ENCODE measurements at places on chromosomes 1 and 21.

DNA sequence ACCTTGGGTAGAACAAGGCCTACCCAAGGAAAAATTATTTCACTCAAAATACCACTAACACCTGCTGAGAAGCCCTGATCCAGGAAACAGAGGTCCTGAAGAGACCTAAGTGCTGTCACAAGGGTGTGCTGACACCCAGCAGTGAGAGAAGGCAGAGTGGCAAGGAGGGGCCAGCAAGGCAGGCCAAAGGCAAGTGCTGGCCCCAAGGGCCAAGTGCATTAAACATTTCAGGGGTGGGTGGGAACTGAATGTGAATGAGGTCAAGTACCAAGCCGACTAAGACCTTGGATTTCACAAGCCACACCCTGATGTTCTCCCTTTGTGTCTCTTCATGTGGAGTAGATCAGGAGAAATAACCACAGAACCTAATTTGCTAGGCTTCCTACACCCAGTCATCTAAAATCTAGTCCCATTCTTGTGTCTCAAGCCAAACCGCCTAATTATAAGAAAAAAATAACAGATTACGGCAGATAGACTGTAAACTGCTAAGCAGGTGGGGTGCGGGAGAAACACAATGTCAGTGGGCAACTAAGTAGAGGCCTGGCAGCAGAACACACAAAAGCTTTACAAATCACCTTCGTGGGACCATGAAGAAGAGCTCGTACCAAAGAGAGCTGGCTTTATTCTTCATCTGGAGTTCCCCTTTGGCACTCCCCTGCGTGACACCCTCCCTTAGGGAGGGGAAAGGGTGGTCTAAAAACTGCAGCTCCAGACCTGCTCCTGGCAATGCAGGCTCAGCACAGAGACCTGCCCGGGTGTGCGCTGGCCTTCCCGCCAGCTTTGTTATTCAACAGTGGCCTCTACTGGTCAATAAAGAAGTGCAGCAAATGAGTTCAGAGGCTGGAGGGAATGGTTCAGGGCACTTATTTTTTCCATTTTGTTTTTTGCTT, 8.7 kb downstream of the UBE2G2 start:
- DNase-seq: peak; percentile 43

GRCh38 chr1:118563981-118564951, 379.2 kb upstream of the SPAG17 start:
- no peak for DNase-seq

DNA sequence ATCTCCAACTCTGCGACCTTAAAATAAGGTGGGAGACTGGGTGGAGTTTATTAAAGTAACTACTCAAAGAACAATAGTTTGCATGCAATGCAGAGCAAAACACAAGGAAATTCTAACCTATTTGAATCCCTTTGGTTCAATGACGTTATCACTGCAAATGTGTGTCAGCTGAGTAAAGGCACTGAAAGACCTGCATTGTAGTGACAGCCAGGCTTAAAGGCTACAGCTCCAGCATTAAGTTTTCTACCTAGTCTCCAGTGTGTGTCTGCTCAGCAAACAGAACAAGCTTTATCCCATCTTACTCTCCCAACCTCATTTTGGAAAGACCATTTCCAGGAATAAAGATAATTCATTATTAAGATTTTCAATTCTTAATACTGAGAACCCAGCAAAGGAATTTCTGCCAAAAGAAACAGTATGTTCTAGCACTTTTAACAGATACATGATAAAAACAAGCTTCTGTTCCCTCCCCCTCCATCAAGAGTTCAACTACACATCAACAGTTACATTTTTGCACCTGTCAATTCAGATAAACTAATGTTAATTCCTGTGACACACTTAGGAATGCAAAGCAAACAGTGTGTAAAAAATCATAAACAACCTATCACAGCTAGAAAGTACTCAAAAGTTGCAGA, 14.2 kb downstream of the PTP4A2 start:
- no peak for DNase-seq

DNA sequence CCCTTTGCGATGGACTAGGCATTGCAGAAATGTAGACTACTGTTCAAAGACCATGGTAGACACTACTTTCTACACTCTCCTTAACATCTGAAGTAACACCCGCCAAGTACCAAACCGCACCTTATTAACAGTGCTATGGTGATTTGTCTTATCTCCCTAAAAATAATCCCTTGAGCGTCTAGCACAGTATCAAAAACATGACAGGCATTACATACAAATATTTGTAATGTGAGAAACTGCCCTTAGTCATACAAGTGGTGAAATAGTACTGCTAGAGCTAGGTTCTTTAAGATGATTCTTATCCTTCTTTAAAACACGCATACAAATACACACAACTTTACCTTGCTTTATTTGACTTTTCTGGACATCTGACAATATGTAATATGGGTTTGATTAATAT, 27.2 kb downstream of the PUM1 start:
- DNase-seq: no peak

- no peak for DNase-seq
These were observed 257.2 kb downstream of the SPATA17 start for GRCh38 chr1:217888328-217888727.

Data from stimulated activated CD4-positive, alpha-beta T cell treated with anti-CD3 and anti-CD28 coated beads, Interleukin-15, amount 100 ng/mL, for 24 hours (primary cell).